ENCODE measurements at places on chromosomes 1 and 21. TPM values are rescaled to one million over a fixed set of nuclear protein-coding genes. Genes with fewer than 3 reads are reported as not detected.

DNA sequence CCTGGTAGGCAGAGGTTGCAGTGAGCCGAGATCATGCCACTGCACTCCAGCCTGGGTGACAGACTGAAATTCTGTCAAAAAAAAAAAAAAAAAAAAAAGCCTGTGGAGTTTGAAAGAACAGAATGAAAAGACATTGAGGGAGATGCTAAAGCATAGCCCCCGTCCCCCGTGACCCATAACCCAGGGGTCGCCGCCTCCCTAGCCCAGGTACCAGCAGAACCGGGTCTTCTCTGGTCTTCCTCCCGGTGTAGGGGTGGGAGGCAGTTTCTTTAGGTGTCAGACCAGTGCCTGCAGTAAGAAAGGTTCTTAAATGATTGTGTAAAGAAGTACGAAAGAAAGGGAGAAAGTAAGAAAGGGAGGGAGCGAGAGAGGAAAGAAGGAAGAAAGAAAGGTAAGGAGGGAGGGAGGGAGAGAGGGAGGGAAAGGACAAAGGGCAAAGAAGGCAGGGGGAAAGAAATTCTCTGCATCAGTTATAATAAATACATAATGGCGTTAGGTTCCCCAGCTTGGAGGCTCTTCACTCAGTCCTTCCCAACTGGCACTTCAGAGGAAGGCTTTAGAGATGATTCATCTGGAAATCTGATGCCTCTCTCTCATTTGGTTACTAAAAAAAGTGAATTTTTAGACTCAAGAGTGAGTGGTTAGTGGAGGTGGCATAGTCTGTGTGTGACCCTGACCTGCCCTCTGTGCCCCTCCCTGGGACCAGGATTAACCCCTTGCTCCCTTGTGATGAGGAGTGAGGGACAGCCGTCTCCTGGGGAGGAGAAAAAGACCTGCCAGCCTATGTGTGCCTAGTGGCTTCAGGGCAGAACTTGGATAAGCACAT, 1.1 kb downstream of the IL24 start:
- peaks cover 15% of the 10 kb centered on the region for H3K4me1 ChIP-seq
- no peak for DNase-seq
- H3K27me3 ChIP-seq: peaks cover 23% of the 10 kb centered on the region
- no peaks in the 10 kb centered on the region for H3K36me3 ChIP-seq

DNA sequence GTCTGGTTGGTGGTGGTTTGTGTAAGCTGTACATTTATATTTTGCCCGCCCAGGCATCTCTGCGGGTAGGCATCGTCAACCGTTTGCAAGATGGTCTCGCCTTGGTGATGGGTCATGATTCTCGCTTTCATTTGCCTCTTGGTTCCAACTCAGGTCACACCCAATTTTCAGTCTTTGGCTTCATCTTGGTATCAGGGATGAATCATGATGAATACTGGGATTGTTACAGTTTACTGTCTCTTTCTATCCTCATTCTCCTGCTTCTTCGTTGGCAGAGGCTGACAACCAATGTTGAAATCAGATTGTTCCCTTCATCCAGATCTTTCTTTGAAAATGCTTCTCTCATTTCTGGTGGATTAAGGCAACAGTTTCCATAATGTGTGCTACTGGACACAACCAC, 129.7 kb upstream of the KAZN start:
- H3K4me3 ChIP-seq: no peak overlapping the region
- peaks cover 2% of the 10 kb centered on the region for H3K27me3 ChIP-seq
- no peak for DNase-seq

GRCh38 chr1:167955915-167956314, 19.0 kb upstream of the MPC2 start:
- DNase-seq: no peak
- no peak overlapping the region for H3K4me3 ChIP-seq
- H3K4me1 ChIP-seq: peaks cover 19% of the 10 kb centered on the region
- H3K27me3 ChIP-seq: no peaks in the 10 kb centered on the region
- H3K36me3 ChIP-seq: peaks cover 7% of the 10 kb centered on the region
- H3K27ac ChIP-seq: no peak overlapping the region

DNA sequence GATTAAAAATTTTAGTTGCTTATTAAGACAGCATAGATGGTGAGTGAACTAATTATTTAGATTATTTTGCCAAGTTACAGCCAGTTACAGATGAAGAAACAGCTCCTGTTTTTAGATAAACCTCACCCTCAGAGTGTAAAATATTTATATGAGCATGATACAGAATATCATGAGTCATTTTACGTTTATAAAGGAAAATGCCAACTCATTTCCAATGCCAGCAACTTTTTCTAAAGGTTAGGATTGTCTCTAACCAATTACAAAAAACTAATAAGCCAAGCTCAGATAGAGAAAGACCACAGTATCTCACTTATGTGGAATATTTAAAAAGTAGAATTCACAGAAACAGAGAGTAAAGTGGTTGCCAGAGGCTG, 590.1 kb downstream of the LTN1 start:
- H3K36me3 ChIP-seq: no peaks in the 10 kb centered on the region
- no peak overlapping the region for H3K27ac ChIP-seq
- no peak overlapping the region for H3K4me3 ChIP-seq
- no peaks in the 10 kb centered on the region for H3K27me3 ChIP-seq

GRCh38 chr1:172719694-172720138, 60.8 kb downstream of the FASLG start:
- DNase-seq: no peak
- H3K36me3 ChIP-seq: no peaks in the 10 kb centered on the region
- H3K4me3 ChIP-seq: no peak overlapping the region
- H3K27me3 ChIP-seq: no peaks in the 10 kb centered on the region
- peaks cover 38% of the 10 kb centered on the region for H3K4me1 ChIP-seq

GRCh38 chr21:45306832-45307571, 19.3 kb upstream of the POFUT2 start:
- peaks cover 6% of the 10 kb centered on the region for H3K36me3 ChIP-seq
- peaks cover 14% of the 10 kb centered on the region for H3K4me1 ChIP-seq
- no peak for DNase-seq
- peak overlapping the region; percentile 83 for H3K27ac ChIP-seq

DNA sequence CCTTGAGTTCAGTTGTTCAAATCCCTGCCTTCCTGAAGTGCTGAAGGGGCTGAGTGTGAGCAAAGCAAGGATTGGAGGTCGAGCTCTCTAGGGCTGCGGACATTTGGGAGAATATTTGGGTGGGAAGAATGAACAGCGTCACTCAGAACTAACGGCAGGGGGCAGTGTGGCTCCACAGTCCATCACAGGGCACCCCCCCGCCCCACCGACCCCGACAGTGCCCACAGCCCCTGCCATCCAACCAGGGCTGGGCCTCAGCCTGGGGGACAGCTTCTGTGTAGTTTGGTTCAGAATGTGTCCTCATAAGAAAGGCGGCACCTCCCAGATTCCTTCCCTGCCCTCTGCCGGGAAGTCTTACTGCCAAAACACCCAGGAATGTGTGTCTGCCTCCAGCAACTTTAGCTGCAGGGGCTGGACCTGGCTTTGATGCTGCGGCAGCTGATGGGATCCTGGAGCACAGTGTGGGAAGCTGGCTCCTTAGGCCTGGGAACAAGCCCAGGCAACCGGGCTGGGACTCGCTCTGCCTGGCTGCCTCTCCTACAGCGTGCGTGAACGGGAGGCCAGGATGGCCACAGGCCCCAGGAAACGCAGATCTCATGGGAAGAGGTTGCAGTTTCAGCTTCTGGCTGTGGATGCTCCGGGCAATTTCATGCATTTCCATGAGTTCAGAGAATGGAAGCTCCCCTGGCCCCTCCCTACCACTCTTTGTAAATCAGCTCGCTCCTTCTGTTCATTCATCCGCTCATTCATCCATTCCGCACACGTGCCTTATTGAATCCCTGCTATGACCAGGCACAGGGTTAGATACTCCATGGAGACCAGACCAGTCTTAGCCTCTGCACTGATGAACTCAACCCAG, 104.9 kb upstream of the TMPRSS2 start:
- no peak for DNase-seq
- peaks cover 64% of the 10 kb centered on the region for H3K27me3 ChIP-seq
- no peak overlapping the region for H3K27ac ChIP-seq
- no peaks in the 10 kb centered on the region for H3K36me3 ChIP-seq
- H3K4me1 ChIP-seq: no peaks in the 10 kb centered on the region

- no peaks in the 10 kb centered on the region for H3K27me3 ChIP-seq
- H3K4me1 ChIP-seq: peaks cover 9% of the 10 kb centered on the region
- DNase-seq: no peak
- H3K36me3 ChIP-seq: peaks cover 13% of the 10 kb centered on the region
- no peak overlapping the region for H3K4me3 ChIP-seq
Observed at GRCh38 chr1:20956272-20956671, 169.2 kb upstream of the HP1BP3 start.

DNA sequence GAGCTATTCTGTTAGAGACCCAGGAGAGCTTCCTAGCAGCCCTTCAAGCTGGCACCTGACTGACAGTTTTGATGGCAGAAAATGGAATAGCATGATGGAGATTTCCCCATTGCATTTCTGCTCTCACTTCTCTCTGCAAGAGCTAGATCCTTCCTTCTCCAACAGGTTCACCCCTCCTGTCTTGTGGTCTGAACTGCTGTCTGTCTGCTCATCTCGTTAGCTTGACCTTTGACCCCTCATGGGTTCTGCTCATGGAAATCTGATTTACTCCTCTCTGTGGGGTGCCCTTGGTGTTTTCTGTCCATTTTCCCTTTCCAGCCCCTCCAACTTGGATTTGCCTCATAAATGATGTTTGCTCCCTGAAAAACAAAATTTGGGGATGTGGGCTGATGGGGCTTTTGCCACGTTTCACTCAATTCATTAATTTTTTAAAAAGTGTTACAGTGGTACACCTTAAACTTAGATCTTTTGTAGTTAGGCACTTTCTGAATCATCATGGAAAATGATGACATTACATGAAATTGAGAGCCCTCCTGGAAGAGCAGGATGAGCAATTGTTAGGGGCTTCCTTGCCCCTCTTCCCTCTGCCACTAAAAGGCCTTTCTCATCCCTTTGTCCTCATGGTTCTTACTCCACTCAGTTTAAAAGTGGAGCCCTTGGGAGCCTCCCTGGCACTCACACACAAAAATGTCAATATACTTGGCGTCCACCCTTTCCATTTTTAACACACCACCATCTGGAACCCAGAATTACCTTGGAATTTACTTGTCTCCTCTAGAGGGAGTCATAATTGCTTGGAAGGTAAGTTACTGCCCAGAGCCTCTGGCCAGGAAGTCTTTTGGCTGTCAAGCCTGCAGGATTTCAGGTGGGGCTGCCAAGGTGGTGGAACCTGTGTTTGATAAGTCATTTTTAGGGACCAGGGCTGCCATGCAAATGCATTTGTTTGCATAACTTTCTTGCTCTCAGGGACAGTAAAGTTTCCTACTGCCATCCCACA, 31.9 kb upstream of the IL19 start:
- H3K36me3 ChIP-seq: no peaks in the 10 kb centered on the region
- H3K27ac ChIP-seq: peak overlapping the region; percentile 98
- H3K4me1 ChIP-seq: peaks cover 69% of the 10 kb centered on the region
- no peaks in the 10 kb centered on the region for H3K27me3 ChIP-seq
- no peak for DNase-seq
- H3K4me3 ChIP-seq: peak overlapping the region; percentile 50

- peaks cover 3% of the 10 kb centered on the region for H3K36me3 ChIP-seq
- H3K27ac ChIP-seq: no peak overlapping the region
- no peaks in the 10 kb centered on the region for H3K27me3 ChIP-seq
- DNase-seq: no peak
- H3K4me1 ChIP-seq: peaks cover 23% of the 10 kb centered on the region
Observed at GRCh38 chr1:231631717-231632116, 5.1 kb downstream of the DISC1 start.

DNA sequence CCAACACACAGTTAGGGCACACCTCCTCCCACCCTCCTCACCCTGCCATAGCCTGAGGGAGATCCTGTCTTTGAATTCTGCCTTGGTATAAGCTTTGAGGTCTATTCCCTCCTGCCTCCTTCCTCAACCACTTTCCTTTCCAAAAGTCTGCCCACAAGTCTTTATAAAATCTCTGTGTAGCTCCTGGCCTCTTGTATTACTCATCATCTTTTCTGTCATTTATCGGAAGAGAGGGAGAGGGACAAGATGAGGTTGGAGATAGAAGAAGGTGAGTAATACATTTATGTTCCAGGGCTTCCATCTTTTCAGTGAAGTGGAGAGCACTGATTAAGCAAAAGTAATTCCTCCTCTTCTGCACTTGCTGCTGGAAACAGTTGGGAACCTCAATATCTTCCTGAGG, 30.5 kb upstream of the EFCAB14 start:
- H3K27ac ChIP-seq: no peak overlapping the region
- H3K4me3 ChIP-seq: no peak overlapping the region
- H3K4me1 ChIP-seq: peaks cover 2% of the 10 kb centered on the region

GRCh38 chr1:77975386-77975785, 3.5 kb downstream of the FUBP1 start:
- no peak overlapping the region for H3K4me3 ChIP-seq
- no peak overlapping the region for H3K27ac ChIP-seq
- no peaks in the 10 kb centered on the region for H3K27me3 ChIP-seq
- H3K36me3 ChIP-seq: peaks cover 2% of the 10 kb centered on the region
- H3K4me1 ChIP-seq: peaks cover 31% of the 10 kb centered on the region

DNA sequence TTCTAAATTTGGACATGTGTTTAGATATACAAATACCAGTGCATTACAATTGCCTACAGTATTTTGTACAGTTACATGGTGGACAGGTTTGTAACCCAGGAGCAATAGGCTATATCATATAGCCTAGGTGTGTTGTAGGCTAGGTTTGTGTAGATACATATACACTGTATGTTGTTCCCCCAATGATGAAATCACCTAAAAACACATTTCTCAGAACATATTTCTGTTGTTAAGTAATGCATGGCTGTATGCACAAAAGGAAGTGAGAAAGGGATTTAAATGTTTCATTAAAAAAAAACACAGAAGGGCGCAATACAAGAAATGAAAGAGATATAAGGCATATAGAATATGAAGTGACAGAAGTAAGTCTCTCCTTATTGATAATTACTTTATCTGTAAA, 32.0 kb downstream of the S100B start:
- peaks cover 5% of the 10 kb centered on the region for H3K4me1 ChIP-seq
- DNase-seq: no peak
- H3K4me3 ChIP-seq: no peak overlapping the region
- peaks cover 7% of the 10 kb centered on the region for H3K36me3 ChIP-seq

DNA sequence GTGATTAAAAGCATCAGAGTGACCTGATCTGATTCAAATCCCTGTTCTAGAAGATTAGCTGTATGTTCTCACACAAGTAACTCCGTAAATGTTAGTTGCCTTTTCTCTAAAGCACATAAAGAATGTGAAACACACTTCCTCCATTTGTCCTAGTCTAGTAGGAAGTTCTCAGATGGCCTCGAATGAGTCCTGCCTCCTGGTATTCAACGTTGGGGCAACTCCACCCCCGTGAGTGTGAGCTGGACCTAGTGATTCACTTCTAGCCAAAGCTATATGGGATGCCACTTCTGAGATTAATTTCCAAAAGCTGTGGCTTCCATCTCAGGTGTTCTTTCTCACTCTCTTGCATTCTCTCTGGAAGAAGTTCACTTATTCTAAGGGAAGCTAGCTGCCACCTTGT, 267.6 kb downstream of the GPATCH2 start:
- H3K4me1 ChIP-seq: no peaks in the 10 kb centered on the region
- no peak overlapping the region for H3K4me3 ChIP-seq
- no peaks in the 10 kb centered on the region for H3K36me3 ChIP-seq
- DNase-seq: no peak

GRCh38 chr1:229328598-229329362, 14.1 kb downstream of the CCSAP start:
- no peak for DNase-seq
- no peak overlapping the region for H3K4me3 ChIP-seq
- no peaks in the 10 kb centered on the region for H3K27me3 ChIP-seq

Gene ZSWIM5
- total RNA-seq: 1.6 TPM

Gene GPR25
- total RNA-seq: 18.3 TPM

Gene GPR61
- total RNA-seq: 0.65 TPM

Gene USP21
- 35.9 TPM for total RNA-seq

Gene C1orf52
- 51.5 TPM for total RNA-seq

Gene IQGAP3
- total RNA-seq: not detected

Gene AMY1B
- total RNA-seq: not detected

Gene GPR3
- 0.30 TPM for total RNA-seq

Gene HENMT1
- total RNA-seq: 9.2 TPM

Gene KRTAP13-4
- not detected for total RNA-seq

Gene DSCAM
- not detected for total RNA-seq
